ENCODE measurements at places on chromosomes 2 and 18.

GRCh38 chr2:15760232-15760910, 168.7 kb downstream of the DDX1 start:
- DNase-seq = no peak

DNA sequence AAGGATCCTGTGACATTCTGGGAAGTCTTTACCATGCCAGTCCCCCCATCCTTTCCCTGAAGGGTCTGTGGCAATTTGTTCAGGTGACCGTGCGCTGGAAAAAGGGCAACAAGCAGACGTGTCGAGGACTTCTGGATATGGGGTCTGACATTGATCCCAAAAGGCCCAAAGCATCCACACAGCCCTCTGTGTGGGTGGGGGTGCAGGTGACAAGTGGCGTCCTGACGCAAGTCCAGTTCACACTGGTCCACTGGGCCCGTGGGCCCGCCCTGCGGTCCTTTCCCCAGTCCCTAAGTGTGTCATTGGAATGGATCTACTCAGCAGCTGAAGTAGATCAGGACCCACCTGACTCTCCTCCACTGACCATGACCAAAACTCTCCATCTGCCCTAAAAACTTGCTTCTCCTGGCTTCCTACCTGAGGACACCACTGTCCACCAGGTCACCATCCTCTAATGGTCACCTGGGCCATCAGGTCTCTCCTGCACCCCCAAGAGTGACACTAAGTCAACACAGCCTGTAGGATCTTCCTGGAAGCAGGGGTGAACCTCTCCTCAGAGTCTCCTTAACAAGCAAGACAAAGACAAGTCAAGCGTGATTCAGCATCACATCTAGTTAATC, 85.6 kb upstream of the SLC66A3 start:
- DNase-seq = no peak

DNA sequence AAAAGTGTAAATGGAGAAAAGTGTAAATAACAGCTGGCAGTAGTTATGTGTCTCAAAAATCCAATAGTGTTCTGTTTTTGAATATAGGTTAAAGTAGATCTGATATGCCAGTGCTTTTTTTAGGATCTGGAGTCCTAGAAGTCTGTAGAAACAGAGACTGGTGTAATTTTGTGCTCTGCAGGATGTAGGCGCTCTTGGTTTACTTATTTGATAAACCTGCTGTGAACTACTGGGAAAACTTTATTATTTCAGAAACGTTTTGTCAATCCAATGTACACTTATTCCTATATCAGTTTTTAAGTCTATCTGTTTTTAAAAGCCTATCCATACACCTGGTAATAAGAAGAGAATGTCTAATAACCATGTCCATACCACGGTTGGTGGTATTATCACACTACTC, 530.8 kb upstream of the ZNF804A start:
- DNase-seq = no peak

DNA sequence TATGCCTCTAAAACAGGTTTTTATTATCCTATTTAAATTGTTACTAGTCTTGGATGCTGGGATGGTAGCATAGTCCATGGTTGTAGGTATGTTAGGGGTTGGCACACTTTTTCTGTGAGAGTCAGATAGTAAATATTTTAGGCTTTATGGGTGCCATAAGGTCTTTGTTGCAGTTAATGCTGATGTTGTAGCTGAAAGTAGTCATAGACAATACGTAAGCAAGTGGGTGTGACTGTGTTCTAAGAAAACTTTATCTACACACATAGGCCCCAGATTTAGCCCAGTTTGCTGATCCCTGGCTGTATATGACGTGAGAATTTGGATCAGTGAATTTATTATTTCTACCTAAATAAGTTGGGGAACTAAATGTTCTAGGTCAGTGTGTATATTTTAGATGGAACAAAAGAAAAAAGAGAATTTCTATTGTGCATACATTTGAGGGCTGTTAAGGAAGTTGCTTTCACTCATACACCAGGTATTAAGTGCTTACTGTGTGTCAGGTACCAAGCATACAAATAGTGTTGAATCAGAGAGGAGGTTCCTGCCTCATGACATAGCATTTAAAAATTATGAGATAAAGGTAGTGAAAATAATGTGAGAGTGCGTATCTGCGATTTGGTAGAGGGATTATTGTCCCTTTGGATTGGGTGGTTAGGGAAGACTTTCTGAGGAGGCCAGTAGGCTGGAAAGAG, 39.4 kb downstream of the AGFG1 start:
- DNase-seq = no peak

GRCh38 chr2:240287496-240288086, 147.1 kb upstream of the OTOS start:
- DNase-seq = no peak

- DNase-seq = no peak
Measured at GRCh38 chr18:34196256-34196655, 28.5 kb downstream of the NOL4 start.

DNA sequence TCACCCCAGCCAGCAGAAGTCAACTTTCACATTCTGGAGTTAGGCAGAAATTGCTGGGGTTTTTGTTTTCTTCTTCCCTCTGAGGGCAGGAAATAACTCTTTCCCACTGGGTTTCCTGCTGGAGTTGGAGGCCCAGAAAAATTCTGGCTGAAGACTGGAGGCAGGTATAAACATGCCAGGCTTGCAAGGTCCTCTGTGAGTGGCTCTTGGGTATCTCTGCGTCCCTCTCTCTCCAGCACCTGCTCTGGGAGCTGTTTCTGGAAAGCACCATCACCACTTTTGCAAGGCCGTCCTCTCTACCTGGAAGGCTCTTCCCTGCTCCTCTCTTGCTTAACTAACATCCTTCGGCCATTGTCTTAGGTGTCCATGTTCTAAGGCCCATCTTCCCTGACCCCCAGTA, 91.0 kb downstream of the MCFD2 start:
- no peak for DNase-seq

DNA sequence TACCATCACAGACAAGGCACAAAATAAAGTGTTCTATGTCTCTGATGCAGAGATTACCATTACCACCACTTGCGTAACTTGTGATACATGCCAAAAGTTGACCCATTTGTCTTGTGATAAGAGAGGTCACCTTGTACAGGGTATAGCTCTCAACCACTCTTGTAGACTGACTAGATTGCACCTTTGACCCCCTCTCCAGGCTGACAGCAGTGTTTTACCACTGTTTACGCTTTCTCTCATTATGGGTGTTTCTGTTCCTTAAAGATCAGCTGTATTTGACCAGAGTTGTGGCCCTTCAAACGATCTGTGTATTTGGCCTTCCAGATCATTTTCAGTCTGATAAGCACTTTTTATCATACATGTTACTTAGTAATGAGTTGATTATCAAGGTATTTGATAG, 215.7 kb upstream of the HNMT start:
- no peak for DNase-seq

DNA sequence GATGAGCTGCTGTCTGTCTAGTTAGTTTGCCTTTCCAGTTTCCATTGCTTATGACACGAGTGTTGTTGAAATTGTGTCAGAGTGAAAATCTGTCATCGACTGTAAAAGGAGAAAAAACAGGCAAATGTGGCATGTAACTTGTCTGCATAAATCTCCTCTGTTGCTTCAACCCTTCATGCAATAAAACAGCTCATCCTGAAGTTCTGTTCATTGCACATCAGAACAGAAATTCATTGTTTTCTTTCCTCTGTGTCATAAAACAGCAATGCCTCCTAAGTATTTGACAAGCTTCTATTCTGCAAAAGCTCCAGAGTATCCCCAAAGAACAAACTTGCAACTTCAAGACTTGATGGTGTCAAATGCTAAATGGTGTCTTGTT, 432.1 kb downstream of the MEIS1 start:
- DNase-seq = no peak

GRCh38 chr18:48565105-48565504, 26.3 kb downstream of the CTIF start:
- DNase-seq = no peak

DNA sequence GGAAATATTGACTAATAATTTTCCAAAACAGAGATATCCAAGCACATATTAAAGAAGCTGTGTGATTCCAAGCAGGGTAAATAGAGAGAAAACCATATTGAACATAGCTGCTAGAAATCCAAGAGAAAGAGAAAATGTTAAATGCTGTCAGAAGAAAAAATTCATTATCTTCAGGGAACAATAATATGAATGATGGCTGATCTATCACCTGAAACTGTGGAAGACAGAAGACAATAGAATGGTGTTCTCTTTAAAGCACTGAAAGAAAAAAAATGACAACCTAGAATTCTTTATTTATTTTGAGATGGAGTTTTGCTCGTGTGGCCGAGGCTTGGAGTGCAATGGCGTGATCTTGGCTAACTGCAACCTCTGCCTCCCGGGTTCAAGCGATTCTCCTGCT, 17.3 kb downstream of the PPP1CB start:
- DNase-seq = no peak

DNA sequence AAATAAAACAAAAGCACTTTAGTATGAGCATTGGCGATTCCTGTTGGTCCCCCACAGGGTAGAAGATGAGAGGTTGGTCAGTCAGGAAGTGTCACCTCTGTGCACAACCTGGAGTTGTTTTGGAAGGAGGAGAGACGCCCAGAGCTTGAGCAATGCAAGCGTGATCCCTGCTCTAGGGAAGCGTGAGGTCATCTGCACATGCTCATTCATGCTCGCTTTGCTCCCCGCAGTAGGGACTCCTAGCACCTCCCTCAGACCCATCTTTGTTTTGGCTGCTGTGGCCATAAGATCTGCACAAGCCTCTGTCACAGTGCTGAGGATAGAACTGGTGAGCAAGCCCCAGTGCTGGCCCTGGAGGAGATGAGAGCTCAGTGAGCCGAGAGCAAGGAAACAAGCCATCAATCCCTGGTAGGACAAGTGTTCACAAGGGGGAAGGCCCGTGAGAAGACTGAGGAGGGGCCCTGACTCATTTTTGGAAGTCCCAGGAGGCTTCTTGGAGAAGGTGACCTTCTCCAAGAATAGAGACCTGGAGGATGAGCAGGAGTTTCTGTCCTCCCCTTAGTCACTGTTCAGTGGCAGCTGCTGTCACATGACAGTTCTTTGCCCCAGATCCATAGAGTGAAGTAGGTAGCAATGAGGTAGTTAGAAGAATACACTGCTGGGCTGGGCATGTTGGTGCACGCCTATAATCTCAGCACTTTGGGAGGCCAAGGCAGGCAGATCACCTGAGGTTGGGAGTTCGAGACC, 13.3 kb upstream of the ATP8B1 start:
- DNase-seq = no peak

GRCh38 chr2:85915606-85916303, 27.0 kb upstream of the ST3GAL5 start:
- no peak for DNase-seq

- no peak for DNase-seq
Measured at GRCh38 chr2:671787-672605, 5.2 kb downstream of the TMEM18 start.

- DNase-seq = no peak
Measured at GRCh38 chr2:68662466-68662865, 19.1 kb downstream of the PROKR1 start.

DNA sequence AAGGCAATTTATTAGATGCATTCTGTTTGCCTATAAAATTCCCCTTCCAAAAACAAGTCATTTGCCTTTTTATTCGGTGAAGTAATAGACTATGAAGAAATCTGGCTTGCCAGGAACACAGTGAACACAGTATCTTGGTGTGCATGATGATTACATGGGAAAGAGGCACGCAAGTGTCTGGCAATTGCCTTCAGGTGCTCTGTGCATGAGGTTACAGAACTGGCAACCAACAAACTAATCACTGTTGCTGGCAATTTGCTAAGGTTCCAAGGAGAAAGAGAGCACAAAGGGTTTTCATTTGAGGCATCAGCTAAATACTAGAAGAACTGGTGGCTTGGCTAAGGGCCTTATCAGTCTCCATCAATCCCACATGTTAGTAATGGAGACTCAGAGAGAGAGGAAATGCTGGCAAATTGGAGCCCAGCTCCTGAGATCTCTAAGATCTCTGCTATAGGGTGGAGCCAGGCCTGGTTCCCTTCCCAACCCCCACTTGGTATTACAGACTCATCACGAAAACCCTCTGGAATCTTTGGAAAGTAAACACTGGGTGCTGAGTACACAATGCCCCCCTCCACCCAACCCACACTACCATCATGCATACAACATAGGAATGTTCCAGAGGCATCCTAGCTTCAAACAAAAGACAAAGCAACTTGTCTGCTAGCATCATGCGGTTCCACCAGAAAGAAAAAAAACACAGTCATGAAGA, 10.4 kb downstream of the RNF152 start:
- DNase-seq = no peak

- no peak for DNase-seq
Measured at GRCh38 chr2:16203691-16204090, 263.3 kb downstream of the MYCN start.

DNA sequence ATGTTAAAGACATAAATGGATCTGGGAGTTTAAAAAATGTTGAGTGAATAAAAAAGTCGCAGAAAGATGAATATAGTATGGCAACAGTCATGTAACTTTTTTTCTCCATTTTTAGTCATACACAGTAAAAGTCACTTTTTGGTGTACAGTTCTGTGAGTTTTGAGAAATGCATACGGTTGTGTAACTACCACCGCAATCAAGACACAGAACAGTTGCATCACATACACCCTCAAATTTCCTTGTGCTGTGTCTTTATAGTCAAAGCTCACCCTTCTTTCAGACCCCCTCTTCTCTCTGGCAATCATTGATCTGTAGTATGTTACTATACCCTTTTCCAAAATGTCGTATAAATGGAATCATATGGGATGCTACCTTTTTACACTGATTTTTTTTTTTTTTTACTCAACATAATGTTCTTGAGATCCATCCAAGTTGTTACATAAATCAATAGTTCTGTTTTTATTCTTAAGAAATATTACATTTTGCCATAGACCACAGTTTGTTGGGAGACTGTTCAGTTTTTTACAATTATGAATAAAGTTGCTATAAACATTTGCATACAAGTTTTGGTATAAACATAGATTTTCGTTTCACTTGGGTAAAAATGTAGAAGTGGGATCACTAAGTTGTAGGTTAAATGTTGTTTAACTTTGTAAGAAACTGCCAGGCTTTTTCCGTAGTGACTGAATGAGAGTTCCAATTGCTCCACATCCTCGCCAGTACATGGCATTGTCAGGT, 35.4 kb upstream of the AGFG1 start:
- no peak for DNase-seq

DNA sequence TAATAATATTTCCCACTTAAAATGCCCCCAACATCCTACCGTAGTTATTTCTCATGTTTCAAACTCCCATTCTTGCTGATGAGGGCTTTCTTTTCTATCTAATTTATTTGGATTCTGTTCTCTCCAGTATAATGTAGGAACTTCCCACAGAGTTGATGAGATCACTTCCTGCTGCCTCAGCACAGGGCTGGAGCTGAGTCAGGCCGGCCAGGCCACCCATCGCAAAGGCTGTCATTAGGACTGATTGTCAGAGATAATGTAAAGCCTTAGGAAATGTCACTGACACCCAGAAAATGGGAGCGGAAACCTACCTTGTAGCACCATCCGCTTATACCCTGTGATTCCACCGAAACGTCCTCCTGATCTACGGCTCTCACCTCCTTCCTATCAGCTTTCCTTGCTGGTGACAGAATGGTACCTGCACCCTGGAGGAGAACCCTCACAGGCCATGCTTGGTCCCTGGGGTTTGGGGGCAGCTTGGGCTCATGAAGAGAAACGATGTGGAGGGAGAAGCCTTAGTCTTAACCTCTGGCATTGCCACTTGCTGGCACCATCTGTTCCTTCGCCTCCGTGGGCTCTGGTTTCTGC, 672.8 kb upstream of the ID2 start:
- DNase-seq = no peak
